ENCODE measurements at places on chromosomes 11 and 22.

DNA sequence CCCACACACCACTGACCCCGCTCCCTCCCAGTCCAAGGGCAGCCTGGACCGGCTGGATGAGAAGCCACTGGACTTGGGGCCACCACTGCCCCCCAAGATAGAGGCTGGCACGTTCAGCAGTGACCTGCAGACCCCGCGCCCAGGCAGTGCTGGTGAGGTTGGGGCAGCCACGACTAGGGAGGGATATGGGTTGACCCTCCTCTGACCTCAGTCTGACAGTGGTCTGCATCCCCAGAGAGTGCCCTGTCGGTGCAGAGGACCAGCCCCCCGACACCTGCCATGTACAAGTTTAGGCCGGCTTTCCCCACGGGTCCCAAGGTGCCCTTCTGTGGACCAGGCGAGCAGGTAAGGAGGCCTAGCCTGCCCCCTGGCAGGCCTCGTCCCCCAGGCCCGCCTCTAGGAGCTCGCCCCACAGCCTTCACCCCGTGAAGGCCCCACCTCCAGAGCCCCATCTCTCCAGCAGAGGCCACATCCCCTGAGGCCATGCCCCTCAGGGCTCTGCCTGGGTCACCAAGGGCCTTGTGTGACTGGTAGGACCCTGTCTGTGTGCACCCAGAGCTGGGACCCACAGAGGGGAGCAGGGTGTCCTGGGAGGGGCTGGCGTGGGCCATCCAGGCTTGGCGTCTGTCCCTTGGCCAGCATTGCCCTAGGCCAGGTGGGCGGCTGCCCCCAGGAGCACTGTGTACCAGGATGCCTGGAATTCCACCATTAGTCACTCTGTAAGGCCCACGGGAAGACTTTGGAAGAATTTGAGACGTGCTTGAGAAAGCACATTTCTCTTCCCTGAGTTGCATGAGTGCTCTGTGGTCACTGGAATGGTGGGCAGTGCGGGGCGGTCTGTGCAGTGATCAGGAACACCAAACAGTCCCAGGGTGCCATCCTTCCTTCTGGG, 9.4 kb downstream of the CCDC188 start:
- no peak for DNase-seq

DNA sequence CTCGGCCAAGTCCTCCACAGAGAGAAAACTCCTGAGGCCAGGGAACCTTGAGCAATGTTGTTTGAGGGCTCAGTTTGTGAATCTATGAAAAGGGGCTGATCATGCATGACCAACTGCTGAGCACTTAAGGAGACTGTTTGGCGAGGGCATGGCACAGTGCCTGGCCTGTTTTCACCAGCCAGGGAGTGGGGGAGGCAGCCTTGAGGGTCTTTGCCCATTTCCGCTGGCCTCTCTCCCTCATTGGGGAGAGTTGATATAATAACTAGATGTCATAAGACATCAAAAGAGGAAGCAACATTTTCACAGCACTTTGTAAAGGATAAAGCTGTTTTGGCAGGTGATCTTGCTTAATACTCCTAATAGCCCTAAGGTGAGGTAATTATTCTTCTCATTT, 110.6 kb downstream of the TP53I11 start:
- DNase-seq, result no peak

DNA sequence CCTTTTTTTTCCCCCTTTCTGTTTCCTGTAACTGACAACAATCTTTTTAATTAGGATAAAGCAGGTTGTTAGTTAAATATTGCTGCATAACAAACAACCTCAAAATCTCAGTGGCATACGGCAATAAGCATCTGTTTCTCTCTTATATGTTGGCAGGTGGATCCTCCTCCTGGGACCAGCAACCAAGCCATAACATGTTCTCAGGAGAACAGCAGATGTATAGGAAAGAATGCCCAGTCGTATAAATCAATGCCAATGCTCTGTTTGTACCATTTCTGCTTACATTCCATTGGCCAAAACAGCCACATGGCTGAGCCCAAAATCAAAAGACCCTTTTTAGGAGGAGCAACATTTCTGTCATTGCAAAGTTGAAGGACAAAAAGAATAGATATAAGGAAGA, 445.7 kb downstream of the AASDHPPT start:
- no peak for DNase-seq

DNA sequence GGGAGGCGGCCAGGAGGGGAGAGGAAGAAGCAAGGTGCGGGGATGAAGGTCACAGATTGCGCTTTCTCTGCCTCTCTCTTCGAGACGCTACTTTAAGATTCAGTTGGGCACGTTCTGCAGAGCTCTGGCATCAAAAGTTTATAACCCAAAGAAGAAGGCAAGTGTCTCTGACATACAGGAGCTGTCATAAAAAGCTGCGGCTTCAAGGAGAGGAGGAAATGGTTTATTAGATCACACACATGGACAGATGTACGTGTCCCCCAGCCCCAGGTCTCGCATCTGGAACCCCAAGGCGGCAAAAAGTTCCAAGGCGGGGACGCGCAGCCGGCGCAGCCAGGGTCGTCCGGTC, 589.0 kb downstream of the OPCML start:
- no peak for DNase-seq

DNA sequence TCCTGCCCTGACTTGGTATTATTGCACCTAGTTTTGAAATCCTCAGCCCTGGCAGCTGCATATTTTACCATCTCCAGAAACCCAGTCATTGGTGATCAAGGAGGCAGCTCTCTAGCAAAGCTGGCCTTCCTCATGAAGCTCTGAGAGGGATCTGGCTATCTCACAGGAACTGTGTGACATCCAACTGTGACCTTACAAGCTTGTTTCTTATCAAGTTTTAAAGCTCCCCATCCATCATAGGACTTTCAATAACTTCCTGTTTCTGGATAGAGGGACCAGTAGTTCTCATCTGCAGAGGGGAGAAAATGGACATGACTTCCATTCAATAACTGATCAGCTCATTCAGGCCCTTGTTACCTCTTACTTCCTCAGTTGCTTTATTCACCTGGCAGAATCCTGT, 18.2 kb downstream of the CALCA start:
- no peak for DNase-seq
